ENCODE measurements at places on chromosomes 2 and 18. TPM values are rescaled to one million over a fixed set of nuclear protein-coding genes. Genes with fewer than 3 reads are reported as not detected.

The SIX2 gene
- 0.10 TPM for total RNA-seq

The DYNAP gene
- not detected for total RNA-seq

The SPATA3 gene
- not detected for total RNA-seq

The IL1B gene
- 0.24 TPM for total RNA-seq

The STAT4 gene
- total RNA-seq = 3.9 TPM

The SRD5A2 gene
- 0.01 TPM for total RNA-seq

The SFXN5 gene
- 14.7 TPM for total RNA-seq
